ENCODE measurements at places on chromosomes 2 and 18.
A peak's percentile ranks its signal among the peaks of the same experiment; 100 is the strongest.

DNA sequence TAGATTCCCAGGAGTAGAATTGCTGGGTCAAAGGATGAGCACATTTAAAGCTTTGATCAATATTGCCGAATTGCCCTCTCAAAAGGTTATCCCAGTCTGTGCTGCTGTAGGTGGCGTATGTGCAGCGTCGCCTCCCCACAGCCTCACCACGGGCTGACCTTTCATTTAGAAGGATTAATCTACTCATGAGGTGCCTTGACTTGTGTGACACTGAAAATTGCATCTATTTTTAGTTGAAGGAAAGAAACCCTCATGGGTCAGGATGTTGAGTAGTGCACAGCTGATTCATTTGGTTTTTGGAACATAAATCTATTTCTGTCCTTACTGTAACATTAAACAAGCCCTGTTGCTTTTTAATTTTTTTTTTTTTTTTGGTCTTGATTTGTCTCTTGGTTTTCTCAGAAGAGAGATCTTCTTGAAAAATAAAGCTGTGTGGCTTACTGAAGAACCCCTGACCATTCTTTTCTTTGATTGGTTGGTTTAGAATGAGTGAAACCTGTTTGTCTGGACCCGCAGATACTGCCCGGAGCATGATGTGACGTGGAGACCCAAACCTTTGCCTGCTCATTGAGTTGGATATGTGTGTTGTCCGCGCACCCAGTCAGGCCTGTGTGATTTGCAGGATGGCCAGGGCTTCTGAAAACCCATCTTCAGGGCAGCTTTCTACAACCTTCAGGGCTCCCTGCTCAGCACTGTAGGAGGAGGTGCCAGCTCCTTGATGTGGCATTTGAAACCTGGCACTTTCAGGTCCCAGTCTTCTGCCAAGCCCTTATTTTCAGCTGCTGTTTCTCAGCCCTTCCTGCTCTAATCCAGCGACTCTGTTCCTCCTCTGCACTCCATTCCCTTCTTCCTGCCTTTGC, 61.0 kb downstream of the LPIN1 start:
- DNase-seq = no peak

- DNase-seq = no peak
Measured at GRCh38 chr2:237453671-237454070, 33.4 kb upstream of the MLPH start.

- DNase-seq = no peak
Measured at GRCh38 chr18:45920367-45920766, 46.8 kb downstream of the EPG5 start.

- DNase-seq = no peak
Measured at GRCh38 chr18:70452501-70452900, 163.7 kb downstream of the SOCS6 start.

DNA sequence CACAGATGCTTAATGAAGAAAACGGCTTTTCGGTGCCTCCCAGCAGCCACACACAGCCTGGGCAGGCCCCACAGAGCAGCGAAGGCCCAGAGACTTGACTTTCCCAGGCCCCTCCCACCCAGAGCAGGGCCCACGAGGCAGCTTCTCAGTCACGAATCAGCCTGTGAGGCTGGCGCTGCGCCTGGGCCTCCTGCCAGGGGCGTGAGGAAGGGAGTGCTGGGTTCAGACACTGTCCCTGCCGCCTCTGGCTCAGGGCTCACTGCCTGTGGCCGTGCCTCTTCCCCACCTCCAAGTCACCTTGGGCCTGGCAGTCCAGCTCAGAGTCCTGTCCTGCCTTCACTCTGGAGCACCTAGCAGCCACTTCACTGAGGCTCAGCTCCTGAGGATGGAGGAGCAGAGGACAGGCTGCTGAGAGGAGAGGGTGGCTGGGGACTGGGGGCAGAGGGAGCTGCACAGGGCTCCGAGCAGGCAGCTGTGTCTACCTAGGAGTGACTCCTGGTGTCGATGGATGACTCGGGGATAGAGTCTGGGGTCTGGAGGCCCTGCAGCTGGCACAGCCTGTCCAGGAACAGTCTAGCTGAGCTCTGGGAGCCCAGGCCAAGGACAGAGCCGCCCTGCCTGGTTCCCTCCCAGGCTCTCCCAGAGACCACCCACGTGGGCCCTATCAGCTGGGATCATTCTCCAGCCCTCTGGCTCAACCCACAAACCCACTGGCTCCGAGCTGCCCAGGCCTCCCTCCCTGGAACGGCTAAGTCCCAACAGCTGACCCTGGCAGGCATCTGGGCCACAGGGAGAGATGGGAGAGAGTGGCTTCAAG, 36.4 kb upstream of the FOSL2 start:
- peak; percentile 64 for DNase-seq

- peak; percentile 29 for DNase-seq
Measured at GRCh38 chr2:60853531-60853930, 27.8 kb upstream of the REL start.

GRCh38 chr2:233131936-233132720, 72.0 kb downstream of the INPP5D start:
- no peak for DNase-seq

GRCh38 chr2:15748736-15749323, 157.2 kb downstream of the DDX1 start:
- DNase-seq = peak; percentile 14

- no peak for DNase-seq
Measured at GRCh38 chr2:53476834-53477233, 290.8 kb upstream of the CHAC2 start.

GRCh38 chr2:229749779-229750178, 35.4 kb upstream of the DNER start:
- DNase-seq = no peak

DNA sequence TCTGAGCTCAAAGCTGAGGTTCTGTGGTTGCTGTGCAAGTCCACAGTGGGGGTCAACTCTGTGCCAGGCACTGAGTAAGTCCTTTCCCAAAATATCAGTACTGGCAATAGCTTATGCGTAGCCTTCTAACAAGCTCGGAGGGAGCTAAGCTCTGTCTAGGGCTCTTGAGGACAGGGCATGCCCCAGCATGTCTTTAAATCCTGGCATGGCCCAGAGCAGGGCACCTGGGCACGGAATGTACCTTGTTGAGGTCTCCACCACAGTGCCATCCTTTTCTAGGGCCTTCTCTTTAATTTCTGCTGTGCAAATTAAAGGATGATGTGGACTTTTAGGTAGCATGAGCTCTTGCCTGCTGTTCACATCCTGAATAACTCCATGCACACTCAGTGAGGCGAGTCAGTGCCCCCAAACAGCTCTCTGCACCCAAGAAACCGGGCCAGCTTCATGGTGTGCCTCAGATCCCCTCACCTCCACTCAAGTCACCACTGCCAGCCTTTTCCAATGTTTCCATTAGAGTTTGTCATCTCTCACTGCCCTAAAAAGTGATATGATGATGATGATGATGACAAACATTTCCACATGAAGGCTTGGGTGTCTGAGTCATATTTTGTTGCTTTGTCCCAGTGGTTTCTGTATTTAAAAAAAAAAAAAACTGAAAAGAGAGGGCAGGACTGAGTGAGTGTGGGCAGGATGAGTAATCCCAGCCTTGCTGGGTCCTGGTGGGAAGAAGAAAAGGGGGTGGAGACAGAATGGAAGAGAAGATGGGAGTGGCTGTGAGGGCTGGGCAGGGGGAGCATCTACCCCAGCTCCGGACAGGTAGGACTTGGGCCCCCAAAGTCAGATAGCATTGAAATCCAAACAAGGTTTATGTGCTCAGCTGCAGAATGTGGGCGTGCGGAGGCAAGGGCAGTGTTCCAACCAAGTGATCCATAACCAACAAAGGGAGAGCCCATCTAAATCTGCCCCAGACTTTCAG, 78.9 kb downstream of the ZBTB7C start:
- DNase-seq = no peak

DNA sequence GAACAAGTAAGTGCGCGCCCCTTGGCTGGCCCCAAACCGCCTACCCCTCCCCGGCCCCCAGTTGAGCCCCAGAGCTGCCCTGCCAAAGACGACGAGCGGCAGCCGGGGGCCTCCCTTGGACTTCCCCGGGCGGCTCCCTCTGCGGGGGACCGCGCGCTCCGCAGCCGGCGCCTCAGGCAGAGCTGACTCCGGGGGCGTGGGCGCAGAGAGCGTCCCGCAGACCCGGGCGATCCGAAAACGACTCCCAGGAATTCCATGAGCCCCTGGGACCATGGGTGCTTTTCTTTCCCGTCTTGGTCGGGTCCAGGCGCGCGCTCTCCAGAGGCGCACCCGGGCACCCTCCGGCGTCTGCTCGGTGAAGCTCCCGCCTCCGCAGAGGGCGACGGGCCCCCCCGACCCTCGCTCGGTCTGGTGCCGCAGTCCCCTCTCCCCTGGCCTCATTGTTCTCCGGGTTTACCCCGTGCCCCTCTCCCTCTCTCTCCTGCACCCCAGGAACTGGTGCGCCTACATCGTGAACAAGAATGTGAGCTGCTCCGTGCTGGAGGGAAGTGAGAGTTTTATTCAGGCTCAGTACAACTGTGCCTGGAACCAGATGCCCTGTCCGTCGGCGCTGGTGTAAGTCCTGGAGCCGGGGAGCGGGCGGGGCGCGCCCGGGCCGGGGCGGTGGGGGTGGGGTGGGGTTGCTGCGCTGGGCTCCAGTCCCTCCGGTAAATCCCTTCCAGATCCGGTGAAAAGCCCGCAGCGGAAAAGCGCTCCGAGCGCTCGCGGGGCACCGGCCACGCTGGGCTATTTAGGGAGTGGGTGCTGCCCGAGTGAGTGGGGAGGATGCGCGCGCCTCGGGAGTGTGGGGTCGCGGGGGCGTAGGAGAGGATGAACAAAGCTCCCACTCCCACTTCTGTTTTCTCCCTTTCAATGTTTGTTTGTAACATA, 776 bp downstream of the EMILIN2 start:
- DNase-seq = peak; percentile 21
